Stimulated activated CD4-positive, alpha-beta T cell treated with anti-CD3 and anti-CD28 coated beads, Interleukin-15, amount 100 ng/mL, for 1 hour (primary cell): ENCODE measurements at places on chromosomes 2 and 18.

DNA sequence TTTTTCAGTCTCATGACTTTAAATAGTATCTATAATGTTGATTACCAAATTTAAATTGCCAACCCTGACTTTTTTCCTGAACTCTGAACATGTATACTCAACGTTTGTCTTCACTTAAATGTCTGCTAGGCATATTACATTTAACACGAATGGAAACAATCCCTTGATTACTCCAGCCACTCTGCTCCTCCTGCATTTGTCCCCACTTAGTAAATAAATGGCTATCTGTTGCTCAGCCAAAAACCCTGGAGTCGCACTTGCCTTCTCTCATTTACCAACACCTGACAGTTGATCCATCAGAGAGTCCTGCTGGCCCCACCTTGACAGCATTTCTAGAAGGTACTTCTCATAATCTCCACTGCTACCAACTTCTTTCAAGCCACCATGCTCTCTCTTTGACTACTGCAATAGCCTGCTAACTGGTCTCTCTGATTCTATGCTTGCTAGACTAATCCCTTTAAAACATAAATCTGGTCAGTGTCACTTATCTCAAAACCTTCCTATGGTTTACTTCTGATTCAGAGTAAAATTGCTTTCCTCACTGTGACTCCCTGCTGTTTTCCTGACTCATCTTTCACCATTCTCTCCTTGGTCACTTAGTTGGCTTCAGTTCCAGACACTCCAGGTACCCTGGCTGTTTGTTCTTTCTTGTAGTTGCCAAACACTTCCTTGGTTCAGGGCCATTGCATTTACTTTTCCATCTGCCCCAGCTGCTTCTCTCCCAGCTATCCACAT lies 31.9 kb downstream of the SPAG16 start:
- DNase-seq = no peak

DNA sequence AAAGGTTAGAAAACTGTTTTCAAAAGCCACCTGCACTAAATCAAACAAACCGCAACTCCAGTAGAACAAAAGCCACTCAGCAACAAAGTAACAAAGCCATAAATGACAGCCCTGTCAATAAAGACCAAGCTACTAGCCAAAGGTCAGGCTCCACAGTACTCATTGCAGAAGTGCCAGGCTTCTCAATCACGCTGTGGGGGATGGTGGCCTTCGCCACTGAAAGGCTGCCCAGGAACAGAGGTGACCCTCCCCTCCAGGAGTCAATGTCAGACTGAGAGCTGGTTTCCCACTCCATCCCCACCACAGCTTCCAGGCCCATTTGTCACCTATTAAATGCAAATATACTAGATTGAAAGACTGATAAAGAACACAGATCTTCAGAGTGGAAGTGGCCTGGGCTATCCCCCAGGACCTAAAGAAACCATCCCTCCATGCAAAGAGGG lies 5.9 kb downstream of the ATP8B1 start:
- DNase-seq = no peak

GRCh38 chr2:200054681-200055468 lies 99.5 kb downstream of the MAIP1 start:
- DNase-seq = no peak

DNA sequence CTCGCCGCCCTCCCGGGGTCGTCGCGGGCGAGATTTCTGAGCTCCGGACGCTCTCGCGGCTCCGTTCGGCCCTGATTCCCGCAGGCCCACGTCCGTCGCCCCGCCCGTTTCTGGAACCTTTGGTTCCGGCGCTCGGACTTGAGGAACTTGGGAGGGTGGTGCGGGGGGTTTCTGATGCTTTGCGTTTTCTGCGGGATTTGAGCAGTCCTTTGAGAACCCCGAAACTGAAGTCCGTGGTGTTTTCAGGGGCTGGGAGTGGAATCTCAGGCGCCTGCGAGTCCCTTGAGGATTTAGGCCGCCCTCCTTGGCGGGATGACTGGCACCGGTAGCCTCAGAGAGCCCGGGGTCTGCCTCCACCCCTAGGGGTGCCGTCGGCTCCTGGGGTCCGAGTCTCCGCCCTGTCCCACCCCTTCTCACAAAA lies 336 bp downstream of the THNSL2 start:
- DNase-seq = no peak

DNA sequence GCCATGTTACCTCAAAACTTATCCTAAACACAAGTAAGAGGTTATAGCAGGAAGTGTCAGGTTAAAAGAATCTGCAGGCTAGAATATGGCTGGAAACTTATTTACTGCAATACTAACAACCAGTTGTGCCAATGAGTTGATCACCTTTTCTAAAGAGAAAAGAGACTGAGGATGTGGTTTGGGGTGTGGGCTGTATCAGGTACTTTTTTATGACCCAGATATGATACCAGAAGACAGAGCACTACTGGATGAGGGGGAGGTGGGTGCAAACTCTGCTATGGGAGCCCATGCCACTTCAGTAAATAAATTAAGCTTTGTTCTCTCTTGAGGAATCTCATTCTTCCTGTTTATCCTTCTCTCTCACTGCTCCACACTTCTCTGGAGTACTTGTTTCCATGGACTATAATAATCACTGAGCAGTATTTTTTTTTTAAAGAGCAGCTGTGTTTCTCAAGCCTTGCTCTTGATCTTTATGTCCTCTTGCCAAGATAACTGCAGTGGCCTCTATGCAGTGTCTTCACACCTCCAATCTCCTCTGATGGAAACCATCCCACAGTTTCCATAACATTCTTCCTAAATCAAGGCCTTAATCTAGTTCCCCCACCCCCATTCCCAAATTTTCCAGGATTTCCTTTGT lies 51.2 kb upstream of the NOSTRIN start:
- DNase-seq = no peak

DNA sequence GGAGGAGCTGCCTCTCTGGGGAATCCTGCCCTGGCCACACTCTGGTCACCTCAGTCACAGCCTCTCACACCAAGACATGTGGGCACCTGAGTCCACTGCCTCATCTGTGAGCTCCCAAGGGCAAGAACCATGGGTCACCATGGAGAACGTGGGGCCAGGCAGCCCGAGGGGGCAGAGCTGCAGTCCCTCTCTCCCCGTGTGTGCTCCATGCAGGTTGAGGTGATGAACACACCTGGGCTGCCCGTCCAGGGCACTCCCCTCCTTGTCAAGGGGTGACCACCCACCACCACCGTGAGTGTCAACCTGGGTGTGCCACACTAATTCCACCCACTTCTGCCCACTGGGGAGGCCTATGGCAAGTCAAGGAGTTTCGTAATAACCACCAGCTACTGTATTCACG lies 159.6 kb upstream of the RAB6C start:
- DNase-seq = no peak

DNA sequence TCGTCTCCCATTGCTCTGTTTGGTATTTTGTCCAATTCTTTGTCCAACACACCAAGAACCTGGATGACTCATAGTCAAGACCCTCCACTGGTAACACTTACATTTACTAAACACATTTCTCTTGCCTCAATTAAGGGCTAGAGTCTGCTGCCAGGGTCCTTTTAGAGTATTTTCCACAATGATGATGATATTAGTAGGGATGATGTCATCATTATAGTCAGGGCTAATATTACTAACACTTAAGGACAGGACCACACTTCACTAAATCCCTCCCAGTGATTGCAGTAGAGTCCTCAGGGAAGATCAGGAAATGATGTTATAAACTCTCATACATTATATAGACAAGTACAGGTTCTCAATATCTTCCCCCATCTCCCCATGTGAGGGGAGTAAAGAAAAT lies 13.6 kb upstream of the SS18 start:
- no peak for DNase-seq

- DNase-seq = no peak
These were observed 871 bp upstream of the ALS2 start for GRCh38 chr2:201781557-201782051.

DNA sequence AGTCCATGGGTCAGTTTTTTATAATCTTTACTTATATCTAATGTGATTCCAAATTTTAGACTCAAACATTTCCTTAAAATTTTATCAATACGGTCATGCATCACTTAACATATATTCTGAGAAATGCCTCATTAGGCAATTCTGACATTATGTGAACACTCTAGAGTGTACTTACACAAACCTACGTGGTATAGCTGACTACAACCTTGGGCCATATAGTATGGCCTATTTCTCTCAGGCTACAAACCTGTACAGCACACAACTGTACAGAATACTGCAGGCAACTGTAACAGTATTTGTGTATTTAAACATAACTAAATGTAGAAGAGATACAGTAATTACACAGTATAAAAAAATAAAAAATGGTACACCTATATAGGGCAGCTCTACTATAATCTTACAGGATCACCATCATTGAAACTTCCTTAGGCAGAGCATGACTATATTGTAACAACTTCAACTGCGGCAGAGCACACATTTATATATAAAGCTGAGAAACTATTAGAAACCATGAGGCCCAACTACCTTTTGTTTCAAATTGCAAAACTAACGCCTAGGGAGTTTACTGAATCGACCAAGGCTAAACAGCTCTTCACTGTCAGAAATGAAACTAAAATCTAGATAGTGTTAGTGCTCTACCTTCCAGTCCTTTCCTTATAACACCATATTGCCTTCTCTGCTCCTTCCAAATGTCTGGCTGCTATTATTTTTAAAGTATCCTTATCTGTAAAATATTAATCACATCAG lies 6.9 kb downstream of the YES1 start:
- no peak for DNase-seq

DNA sequence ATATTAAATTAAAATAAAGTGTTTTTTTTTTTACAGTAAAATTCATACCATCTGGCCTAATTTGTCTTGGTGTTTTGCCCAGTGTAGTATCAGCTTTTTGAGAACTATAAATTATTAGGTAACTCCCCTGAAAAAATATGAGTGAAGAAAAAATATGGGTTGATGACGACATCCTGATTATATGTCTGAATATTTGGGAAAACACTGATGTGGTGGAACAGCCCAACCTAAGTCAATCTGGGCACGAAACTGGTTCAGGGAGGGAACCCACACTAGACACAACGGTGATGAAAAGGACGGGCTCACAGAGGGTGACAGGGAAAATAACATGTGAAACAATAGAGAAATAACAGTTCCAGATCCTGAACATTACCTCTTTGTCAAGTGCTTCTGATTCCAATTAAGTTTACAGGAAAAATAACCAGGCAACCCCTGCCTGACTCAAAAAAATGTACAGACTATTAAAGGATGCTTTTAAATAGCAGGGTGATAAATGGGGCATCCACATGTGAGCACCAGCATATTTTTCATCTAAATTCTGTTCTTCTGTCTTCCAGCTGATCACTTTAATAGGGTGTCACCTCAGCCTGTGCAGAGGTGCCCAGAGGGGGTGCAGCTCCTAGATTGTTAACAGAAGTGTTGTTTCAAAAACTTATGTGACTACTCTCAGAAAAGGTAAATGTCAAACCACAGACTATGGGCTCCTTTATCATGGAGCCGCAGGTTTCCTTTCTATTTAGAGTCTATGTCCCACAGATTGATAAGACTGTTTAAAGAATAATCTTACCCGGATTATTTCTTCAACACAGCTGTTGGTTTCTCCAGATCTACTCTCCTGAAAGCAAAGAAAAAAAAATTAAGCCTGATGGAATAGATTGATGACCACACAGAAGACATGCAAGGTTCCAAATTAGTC lies 305.4 kb downstream of the AFF3 start:
- no peak for DNase-seq

DNA sequence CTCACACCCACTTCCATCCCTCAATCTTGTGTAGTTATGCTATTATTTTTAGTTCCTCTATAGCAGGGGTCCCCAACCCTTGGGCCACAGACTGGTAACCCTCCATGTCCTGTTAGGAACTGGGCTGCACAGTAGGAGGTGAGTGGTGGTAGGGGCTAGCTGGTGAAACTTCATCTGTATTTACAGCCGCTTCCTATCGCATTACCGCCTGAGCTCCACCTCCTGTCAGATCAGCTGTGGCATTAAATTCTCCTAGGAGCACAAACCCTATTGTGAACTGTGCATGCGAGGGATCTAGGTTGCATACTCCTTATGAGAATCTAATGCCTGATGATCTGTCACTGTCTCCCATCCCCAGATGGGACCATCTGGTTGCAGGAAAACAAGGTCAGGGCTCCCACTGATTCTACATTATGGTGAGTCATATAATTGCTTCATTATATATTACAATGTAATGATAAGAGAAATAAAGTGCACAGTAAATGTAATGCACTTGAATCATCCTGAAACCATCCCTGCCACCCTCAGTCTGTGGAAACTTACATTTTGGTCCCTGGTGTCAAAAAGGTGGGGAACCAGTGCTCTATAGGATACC lies 1.6 kb upstream of the RAB11FIP5 start:
- no peak for DNase-seq

GRCh38 chr2:67828066-67828465 lies 234.7 kb downstream of the C1D start:
- no peak for DNase-seq

DNA sequence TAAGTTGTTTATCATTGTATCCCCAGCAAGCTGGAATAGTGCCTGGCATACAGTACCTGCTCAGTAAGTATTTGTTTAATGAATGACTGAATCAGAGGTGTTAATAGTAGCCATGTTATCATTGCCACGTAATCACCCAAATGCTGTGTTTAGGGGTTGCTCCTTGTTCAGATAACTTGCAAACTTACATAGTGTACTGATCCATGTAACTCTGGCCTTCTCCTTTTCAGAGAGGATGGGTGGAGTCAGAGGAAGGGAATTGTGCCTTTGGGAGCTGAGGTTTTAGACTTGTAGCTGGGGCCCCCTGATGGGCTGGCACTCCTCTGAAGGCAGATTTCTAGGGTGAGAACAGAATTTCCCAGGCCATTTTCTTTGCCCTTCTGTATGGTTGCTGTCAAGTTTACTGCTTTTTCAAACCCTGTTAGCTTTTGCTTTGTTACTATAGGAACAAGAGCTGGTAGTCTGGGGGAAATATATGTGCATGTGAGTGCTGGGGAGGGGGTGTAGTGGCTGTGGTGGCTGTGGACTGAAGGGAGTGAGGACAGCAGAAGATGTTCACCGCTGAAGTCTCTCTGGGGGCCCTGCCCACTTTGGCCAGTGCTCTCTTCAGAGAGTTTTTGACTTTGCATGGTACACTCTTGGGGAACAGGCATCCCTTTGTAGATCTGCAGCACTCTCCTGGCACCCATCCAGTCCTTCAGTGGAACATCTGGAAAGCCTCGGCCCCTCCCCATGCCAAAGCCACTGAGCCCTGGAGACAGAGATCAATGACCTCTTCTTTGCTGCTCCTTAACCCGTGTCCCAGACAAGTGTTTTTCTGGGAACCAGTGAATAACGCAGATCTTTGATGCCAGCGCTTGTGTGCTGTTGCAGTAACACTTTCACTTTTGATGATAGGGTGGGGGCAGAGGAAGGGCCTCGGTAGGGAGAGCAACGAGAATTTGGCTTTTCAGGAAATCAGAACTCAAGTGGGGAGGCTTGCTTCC lies 209.0 kb downstream of the PRKCE start:
- DNase-seq = no peak

DNA sequence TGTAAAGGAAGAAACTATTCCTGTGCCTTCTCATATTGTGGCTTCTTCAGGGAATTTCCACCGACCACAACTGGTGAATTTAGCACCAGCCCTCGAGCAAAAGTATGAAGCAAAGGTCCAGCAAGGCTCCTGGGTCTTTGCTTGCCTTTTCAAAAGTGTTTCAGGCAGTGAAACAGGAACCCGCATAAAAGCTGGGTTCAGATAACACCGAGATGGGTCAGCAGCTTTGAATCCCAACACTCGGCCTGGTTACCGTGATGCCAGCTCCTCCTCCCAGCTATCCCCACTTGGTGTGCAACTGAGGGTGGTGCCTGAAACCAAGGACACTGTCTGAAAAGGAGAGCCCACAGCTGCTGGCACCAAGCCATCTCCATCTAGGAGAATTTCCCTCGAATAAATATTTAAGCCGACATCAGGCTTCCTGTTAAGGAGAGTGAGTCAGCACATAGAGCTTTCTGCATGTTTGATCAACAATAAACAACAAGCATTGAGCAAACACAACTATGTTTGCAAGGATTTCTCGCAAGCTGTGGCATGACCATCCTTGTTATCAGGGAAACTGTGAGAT lies 69.5 kb downstream of the ANTXR1 start:
- DNase-seq = no peak
